ENCODE measurements at places on chromosomes 11 and 22. TPM values are rescaled to one million over a fixed set of nuclear protein-coding genes. Genes with fewer than 3 reads are reported as not detected.

DNA sequence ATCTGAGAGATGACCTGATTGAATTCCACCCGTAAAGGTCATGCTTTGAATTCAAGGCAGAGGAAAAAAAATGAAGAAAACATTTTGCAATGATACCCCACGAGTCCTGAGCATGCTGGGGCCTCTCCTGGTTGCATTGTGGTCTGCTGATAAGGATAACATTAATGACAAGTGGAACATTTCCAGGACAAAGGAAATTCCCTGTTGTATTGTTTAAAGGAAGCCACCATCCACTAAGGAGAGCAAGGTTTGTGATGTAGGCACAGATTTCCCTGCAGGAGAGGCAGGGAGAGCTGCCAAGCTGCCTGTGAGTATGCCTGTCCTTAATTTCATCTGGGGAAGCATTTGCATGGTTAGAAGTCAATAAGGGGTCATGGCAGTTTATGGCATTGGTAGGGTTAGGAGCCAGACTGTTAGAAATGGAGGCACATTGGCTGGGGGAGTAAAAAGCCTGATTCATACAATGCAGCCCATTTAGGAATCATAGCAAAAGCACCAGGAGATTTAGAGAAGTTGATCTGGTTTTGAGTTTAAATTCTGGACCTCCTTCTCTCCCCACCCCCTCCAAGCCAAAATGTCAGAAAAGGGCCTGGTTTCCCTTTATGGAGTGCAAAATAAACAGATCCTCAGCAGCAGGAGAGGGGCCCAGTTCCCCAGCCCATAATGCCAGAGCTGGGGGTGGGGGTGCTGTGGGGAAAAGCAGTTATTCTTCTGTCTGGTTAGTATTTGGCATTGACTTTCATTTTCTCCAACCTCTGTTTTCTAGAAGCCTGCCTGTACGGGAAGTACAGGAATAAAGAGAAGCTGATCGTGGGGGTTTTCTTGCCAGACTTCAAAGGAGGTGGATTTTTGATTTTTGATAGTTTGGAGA lies 22.1 kb downstream of the FLI1 start:
- H3K36me3 ChIP-seq = no peaks in the 10 kb centered on the region
- H3K27ac ChIP-seq = peak overlapping the region; percentile 52
- peak; percentile 34 for DNase-seq
- no peak overlapping the region for H3K4me3 ChIP-seq
- no peaks in the 10 kb centered on the region for H3K27me3 ChIP-seq
- H3K4me1 ChIP-seq = no peaks in the 10 kb centered on the region

GRCh38 chr22:47161631-47162030 lies 399.2 kb downstream of the TBC1D22A start:
- no peaks in the 10 kb centered on the region for H3K27me3 ChIP-seq
- no peak overlapping the region for H3K4me3 ChIP-seq
- peak; percentile 9 for DNase-seq
- H3K36me3 ChIP-seq = no peaks in the 10 kb centered on the region

GRCh38 chr11:133106417-133106816 lies 425.9 kb downstream of the OPCML start:
- no peaks in the 10 kb centered on the region for H3K27me3 ChIP-seq
- no peak overlapping the region for H3K4me3 ChIP-seq
- DNase-seq = no peak

Gene BEST1
- total RNA-seq = 11.1 TPM

Gene TESMIN
- 1.6 TPM for total RNA-seq

All from uterus (tissue), 4 donors.